Fibroblast of gingiva (primary cell): ENCODE measurements at places on chromosomes 2 and 18.

DNA sequence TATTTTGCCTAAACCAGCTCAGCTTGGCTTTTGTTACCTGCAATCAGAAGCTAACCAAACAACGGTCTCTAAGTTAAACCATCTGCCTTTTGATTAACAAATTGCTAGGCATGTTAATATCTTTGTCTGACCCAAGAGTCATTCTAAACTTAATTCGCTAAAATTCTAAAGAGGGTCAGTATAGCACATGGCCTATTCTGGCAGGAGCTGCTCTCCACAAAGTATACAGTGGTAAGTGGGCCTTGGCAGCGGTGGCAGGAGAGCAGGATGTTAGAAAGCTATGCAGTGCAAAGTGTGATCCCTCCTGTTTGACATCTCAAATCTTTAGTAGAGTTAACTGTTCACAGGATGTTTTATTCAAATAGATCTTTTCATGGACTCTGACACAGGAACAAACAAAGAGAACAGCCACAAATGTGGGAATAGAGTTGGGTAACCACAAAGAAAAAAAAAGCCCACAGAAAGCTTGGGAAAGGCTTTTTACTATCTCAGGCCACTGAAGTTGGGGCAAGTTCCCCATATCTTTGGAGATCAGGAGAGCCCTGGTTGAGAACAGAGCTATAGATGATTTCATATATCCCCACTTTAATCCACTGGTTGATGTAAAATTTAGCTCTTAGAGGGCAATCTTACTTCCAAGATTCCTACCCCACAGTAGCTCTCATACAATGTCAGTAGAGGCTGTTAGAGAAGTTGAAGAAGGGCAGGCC is 10.6 kb downstream of the CFAP210 start:
- no peak for DNase-seq

GRCh38 chr18:33114749-33115148 is 325.8 kb downstream of the CCDC178 start:
- DNase-seq, result no peak

GRCh38 chr18:42922363-42922762 is 193.1 kb downstream of the RIT2 start:
- no peak for DNase-seq

GRCh38 chr2:32946314-32947075 is at the start of gene LTBP1:
LTBP1 (plus strand) TSS chr2:32946953; CDS start chr2:32947325, 372 bp downstream.
- DNase-seq, result peak; percentile 60

- DNase-seq, result no peak
Observed at GRCh38 chr2:191615596-191615995, 62.3 kb upstream of the NABP1 start.
